CD4-positive, alpha-beta T cell (primary cell): ENCODE measurements at places on chromosomes 4 and X.

- no peak for DNase-seq
Measured at GRCh38 chrX:3990569-3990968, 277.1 kb upstream of the PRKX start.

GRCh38 chr4:152806501-152807125 is 26.9 kb downstream of the ARFIP1 start:
- DNase-seq, result no peak

GRCh38 chrX:67545893-67546495 is 2.2 kb downstream of the AR start:
- DNase-seq, result no peak

DNA sequence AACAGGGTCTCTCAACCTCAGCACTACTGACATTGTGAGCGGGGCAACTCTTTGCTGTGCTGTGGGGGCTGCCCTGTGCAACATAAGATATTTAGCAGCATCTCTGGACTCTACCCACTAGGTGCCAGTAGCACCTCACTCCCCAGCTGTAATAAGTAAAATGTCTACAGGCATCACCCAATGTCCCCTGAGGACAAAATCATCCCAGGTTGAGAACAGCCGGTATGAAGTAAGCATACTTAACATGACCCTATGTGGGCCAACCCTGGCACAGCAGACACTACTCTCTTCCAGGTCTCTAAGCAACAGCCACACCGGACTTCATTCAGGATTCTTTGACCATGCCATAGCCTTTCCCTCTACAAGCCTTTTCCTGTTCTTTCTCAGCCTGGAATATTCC is 10.5 kb upstream of the MGST2 start:
- no peak for DNase-seq

DNA sequence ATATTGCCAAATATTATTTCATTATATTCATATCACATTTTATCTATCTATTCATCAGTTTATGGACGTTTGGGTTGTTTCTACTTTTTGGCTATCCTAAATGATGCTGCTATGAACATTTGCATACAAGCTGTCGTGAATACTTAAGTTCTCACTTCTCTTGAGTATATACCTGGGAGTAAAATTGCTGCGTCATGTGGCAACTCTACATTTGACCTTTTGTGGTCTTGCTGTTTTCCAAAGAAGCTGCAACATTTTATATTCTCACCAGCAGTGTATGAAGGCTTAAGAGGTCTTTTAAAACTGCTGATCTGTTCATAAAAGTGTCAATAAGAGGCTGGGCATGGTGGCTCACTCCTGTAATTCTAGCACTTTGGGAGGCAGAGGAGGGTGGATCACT is 5.8 kb downstream of the PYURF start:
- DNase-seq, result no peak

DNA sequence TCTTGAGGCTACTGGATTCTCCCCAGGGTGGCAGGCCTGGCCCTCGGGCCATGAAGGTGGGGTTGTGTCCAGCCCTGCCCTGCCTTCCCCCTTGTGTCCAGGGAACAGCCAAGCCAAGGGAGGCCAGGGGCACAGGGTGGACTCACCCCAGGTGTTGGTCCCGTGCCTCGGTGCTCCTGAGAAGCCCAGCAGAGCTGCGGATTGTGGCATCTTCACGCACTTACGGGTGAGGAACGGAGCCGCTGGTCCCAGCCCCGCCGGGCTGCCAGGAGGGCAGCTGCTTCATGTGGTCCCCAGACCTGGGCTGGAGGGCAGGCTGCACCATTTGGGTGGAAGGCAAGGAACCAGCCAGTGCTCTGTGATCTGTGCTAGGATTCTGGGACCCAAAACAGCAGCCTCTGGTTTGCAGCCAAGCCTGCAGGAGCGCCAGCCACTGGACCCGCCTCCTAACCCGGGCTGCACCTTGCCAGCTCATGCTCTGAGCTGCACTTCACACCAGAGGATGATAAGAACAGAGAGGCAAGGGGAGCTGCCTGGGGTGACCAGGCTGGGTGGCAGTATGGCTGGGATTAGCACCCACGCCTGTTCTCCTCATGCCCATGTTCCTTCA is 36.1 kb upstream of the HMX1 start:
- no peak for DNase-seq

DNA sequence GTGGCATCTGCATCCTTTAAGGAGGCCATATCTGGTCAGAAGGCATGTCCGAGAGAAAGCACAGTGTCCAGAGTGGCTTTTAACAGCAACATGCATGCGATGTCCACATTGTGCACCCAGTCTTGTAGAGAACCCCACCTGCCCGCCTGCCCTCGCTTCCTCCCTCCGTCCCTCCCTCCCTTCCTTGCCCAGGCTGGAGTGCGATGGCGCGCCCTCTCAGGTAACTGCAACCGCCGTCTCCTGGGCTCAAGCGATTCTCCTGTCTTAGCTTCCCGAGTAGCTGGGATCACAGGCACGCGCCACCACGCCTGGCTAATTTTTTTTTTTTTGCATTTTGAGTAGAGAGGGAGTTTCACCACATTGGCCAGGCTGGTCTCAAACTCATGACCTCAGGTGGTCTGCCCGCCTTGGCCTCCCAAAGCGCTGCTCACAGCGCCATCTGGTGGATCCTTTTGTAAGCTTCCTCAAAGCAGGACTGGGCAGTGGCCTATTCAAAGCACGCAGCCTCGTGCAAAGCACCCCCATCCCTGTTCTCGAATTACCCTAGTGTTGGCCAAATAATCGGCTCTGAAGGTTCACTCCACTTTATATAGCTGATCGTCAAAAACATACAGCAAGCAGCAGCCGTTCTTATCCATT is 15.0 kb downstream of the BRCC3 start:
- DNase-seq, result peak; percentile 61

- no peak for DNase-seq
Measured at GRCh38 chr4:69049860-69050259, 46.4 kb upstream of the UGT2B7 start.

DNA sequence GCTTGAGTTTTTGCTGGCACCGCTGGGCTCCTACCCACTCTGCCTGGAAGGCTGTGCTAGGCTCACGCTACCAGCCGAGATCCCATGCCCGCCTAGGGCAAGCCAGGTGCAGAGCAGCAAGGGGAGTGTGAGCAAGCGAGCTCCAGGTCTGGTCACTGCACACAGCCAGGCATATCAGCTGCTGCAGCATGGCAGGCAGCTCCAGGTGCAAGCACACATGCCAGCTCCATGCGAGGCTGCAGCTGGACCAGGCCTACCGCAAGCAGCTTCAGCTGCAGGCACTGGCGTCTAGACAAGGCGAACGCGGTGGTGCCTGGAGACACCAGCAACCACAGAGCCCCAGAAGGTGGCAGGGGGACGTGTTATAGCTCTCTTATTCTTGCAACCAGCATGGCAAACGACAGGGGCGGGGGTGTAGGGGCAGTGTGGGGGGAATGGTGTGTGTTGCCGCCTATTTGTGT is 614.7 kb upstream of the EPHA5 start:
- DNase-seq, result no peak

- no peak for DNase-seq
Measured at GRCh38 chr4:111957116-111957515, 188.1 kb upstream of the FAM241A start.

GRCh38 chr4:157291071-157291470 is 70.5 kb downstream of the GRIA2 start:
- no peak for DNase-seq

DNA sequence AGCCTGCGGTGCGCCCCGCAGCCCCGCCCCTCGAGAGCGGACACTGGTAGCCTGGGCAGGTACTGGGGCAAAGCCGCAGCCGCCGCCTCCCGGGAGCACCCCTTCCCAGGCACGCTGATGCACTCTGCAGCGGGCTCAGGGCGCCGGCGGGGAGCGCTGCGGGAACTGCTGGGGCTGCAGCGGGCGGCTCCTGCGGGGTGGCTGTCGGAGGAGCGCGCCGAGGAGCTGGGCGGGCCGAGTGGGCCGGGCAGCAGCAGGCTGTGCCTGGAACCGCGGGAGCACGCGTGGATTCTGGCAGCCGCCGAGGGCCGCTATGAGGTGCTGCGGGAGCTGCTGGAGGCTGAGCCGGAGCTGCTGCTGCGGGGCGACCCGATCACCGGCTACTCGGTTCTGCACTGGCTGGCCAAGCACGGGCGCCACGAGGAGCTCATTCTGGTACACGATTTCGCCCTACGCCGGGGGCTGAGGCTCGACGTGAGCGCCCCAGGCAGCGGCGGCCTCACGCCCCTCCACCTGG is 401 bp downstream of the SOWAHD start:
- DNase-seq, result peak; percentile 37

- peak; percentile 44 for DNase-seq
Measured at GRCh38 chrX:134186362-134187121, 50.4 kb upstream of the CCDC160 start.

GRCh38 chr4:148441986-148442831 is at the start of gene NR3C2:
Gene NR3C2, minus strand, starts transcription at chr4:148442414.
- DNase-seq, result peak; percentile 98

GRCh38 chr4:94244829-94245185 is 37.1 kb downstream of the SMARCAD1 start:
- DNase-seq, result no peak

DNA sequence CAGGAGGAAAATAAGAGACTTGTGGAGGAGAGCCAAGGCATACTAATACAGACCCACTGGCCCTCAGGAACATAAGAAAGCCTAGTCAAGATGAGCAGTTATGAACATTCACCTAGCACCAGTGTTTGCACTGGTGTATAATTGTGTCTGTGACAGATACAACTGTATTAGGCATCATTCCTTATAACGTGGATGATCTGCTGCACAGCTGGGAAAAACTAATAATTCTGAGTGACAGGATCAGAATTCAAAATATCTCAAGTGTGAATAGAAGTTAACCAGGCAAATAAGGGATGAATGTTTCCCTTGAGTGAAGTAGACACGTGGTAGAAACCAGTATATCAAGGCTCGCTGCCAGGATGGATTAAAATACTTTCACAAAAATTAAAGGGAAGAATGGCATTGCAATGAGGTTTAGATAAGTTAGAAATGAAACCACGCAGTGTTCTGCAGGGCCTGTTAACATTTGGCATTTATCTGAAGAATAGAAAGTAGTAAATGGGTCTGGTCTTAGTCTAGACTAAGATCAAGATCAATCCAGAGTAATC is 325.9 kb downstream of the EPHA5 start:
- no peak for DNase-seq

GRCh38 chrX:45344594-45344993 is 143.9 kb upstream of the DIPK2B start:
- DNase-seq, result no peak

DNA sequence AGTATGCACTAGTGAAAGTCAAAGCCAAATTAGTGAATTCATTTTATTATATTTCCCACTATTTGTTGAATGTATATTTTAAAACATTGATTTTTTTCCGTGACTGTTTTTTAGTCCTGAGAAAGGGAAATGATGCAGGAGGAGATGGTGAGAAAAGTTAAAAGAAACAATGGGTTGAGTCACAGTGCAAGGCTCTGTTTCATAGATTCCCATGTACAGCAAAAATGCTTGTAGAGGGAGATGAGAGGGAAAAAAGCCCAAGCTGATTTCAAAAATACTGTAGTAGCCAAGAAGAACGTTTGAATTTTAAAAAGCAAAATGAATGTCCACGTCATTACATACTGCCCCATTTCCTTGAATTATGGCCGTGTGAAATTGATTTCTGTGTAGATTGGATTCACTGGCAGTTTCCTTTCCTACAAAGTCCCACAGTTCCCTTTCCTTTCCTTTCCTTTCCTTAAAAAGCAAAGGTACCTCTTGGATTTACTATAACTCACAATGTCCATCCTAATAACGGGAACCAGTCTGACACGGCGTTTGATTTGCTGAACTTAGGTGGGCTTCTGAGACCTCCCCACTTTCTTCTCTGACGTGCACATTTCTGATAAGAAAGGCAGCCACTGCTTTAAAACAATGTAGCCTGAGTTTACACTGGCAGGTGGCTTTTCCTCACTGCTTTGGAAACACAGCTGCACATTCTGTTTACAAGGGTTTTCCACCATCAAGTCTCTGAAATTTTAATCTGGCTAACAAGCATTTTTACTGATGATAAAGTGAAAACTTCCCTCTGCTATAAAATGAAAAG is 63.7 kb downstream of the SPCS3 start:
- no peak for DNase-seq

DNA sequence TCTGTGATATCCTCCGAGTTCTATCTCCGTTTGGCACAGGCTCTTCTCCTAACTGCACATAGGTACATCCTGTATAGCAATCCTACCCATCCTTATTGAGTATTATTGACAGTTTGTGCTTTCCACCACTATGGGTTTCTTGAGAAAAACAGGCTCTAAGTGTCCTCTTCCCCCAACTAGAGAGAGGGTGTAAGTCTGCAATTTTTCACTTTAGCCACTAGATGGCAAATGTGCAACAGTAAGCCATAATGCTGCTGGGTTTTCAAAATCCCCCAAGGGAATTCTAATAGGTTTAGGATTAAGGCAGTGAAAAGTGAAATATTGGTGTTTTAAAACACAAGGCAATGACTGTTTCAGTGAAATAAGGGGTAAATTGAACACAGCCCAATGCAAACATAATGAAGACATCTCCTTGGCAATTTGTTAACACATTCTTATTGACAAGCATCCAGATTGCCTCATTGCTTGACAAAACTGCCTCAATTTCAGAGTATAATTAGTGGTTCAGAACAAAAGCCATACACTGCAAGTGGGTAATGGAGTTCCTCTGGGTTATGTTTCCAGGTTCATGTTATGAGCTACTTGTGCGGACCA is 239.0 kb upstream of the HTR2C start:
- DNase-seq, result no peak

DNA sequence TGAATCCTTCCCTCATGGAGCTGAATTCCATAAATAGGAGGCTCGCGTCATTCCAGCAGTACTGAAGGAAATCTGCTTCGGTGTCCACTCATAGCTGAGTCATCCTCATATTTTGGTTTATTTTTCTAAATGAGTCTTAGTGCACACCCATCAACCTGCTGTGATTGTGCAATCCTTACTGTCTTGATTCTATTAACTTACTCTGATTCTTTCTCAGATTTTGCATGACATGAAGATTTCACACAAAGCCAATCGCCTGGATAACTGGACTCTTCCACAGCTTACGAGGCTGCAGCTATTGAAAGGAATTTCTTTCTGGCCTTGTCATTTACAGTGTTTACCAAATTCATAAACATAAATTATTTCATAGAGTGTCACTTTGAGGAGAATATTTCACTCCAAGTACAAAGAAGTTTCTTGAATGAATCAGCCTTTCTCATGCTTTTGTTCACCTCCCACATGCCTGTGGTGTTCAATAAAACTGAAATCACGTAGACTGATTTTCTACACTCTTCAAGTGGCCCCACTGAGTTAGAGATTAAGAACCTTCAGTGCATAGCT is 207.6 kb upstream of the SLITRK2 start:
- DNase-seq, result no peak

- DNase-seq, result no peak
Measured at GRCh38 chr4:90786602-90787001, 659.4 kb downstream of the CCSER1 start.

DNA sequence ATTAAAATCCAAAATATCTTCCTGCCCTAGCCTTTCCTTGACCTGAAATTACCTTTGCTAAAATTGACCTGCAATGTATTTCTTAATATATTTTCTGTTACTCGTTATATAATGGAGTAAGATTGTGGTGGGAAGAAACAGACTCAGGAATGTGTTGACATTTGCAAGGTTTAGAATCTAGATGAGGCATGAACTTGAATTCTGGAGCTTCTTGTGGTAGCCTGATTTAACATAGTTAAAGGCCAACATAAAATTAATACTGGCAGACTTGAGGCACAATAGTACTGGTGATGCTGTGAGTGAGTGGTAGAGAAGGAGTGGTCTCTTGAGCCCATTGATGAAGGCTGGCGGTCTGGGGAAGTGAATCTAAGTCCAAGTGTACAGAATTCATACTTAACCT is 197.9 kb upstream of the SPRY1 start:
- DNase-seq, result no peak

- no peak for DNase-seq
Measured at GRCh38 chrX:77446029-77446585, 1.1 kb upstream of the FGF16 start.
